ENCODE measurements at places on chromosomes 12 and 14.

DNA sequence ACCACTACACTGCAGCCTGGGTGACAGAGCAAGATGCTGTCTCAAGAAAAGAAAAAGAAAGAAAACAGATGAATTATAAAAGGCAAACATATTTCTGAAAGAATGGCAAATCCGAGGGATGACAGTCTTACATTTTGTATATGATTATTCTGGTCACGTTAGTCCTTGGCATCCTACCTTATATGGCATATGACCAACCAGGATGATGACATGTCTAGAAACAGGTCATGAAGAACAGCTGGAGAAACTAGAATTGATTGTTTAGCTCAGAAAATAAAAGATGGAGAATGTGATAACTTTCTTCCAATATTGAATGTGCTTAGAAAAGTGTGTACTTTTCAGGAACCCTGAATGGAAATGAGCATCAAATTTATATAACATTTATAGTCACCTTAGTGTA is 19.2 kb downstream of the SLC2A14 start:
- DNase-seq: no peak
- H3K27ac ChIP-seq: no peak overlapping the region
- peaks cover 19% of the 10 kb centered on the region for H3K4me1 ChIP-seq
- no peaks in the 10 kb centered on the region for H3K27me3 ChIP-seq

DNA sequence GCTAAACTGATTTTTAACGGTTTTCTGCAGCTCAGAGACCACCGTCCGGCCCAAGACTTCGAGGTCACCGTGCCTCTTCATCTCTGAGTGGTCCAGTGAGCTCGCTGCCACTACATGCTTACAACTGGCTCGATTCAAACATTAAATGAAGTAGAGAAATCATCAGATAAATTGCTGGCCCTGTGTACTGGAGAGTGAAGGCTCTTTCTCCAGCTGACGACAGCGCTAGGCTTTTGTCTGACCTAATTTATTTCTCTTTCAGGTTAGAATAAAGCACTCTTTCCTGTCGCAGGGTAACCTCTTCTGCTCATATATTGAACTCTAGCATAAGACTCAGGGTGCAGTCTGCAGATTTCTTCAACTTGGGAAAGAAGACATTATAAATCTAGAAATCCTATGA is 6.4 kb downstream of the BCL11B start:
- no peak overlapping the region for H3K27ac ChIP-seq
- H3K36me3 ChIP-seq: no peaks in the 10 kb centered on the region
- DNase-seq: no peak
- peaks cover 80% of the 10 kb centered on the region for H3K4me1 ChIP-seq
- H3K27me3 ChIP-seq: peaks cover 4% of the 10 kb centered on the region
- no peak overlapping the region for H3K4me3 ChIP-seq

GRCh38 chr12:110530511-110530910 is 28.4 kb downstream of the RAD9B start:
- H3K27ac ChIP-seq: no peak overlapping the region
- no peak overlapping the region for H3K4me3 ChIP-seq
- DNase-seq: no peak
- no peaks in the 10 kb centered on the region for H3K27me3 ChIP-seq

DNA sequence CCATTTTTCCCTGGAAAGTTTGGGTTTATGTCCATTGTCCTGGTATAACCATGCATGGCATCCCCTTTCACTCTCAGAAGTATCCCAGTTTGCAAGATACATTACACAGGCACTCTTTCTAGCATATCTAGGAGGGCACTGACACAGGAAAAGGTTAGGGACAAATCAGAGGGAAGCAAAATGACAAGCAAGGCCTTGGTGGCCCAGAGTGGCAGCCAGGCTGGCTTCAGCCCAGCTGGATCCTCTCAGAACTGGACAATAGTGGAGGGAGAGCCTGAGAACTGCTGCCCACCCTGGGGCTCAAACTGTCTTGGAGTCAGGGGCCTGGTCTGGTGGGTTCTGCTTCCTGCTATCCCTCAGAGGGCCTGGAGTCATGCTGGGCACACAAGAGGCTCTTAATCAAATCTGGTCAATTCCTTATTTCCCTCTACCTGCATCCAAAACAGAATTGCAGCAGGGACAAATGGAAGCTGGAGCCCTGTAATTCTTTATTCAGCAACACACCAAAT is 2.6 kb downstream of the VDR start:
- no peaks in the 10 kb centered on the region for H3K36me3 ChIP-seq
- no peak overlapping the region for H3K4me3 ChIP-seq
- H3K4me1 ChIP-seq: peaks cover 10% of the 10 kb centered on the region
- peaks cover 46% of the 10 kb centered on the region for H3K27me3 ChIP-seq
- no peak overlapping the region for H3K27ac ChIP-seq

GRCh38 chr14:104117341-104118005 is 20.9 kb upstream of the KIF26A start:
- peak overlapping the region; percentile 59 for H3K4me3 ChIP-seq
- H3K4me1 ChIP-seq: no peaks in the 10 kb centered on the region
- no peaks in the 10 kb centered on the region for H3K36me3 ChIP-seq
- H3K27me3 ChIP-seq: peaks cover 36% of the 10 kb centered on the region
- H3K27ac ChIP-seq: no peak overlapping the region

DNA sequence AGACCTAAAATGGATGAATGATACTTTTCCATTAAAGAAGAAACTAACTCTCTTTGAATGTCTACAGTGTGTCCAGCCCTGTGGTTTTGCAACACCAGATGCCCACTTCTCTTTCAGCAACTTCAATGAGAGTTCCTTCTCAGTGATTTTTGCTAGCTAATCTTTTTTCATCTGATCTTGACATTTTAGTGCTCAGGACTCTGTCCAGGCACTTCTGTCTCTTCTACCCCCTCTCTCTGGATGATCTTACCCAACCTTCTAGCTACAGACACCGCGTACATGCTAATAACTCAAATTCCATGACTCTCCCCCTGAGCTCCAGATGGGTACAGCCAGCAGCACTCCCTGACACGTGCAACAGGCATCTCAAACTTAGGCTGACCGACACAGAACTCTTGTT is 161.1 kb upstream of the FOXN3 start:
- DNase-seq: no peak
- H3K4me1 ChIP-seq: peaks cover 46% of the 10 kb centered on the region
- no peak overlapping the region for H3K4me3 ChIP-seq
- H3K27me3 ChIP-seq: no peaks in the 10 kb centered on the region
- peaks cover 8% of the 10 kb centered on the region for H3K36me3 ChIP-seq
- H3K27ac ChIP-seq: peak overlapping the region; percentile 85

- peaks cover 4% of the 10 kb centered on the region for H3K4me1 ChIP-seq
- no peaks in the 10 kb centered on the region for H3K27me3 ChIP-seq
- H3K36me3 ChIP-seq: no peaks in the 10 kb centered on the region
- no peak overlapping the region for H3K27ac ChIP-seq
Measured at GRCh38 chr12:50640321-50640939, 123.5 kb upstream of the ATF1 start.

DNA sequence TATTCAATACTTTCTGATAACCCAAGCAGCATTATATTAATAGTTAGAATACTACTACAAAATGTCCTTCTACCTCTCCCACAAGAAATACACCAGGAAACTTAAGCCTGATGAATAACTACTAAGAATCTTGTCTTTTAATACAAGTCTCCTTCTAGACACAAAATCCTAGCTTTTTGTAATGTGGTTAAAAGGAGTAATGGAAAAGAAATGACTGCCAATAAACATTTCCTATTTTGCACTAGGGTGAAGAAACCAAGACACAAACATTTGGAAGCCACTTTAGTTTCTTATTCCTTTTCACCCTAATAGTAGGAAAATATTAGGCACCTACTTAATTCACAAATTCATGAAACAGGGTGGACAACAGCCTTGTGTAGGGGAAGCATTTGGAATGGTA is 51.3 kb upstream of the TTC7B start:
- no peak overlapping the region for H3K27ac ChIP-seq
- no peaks in the 10 kb centered on the region for H3K27me3 ChIP-seq
- no peak overlapping the region for H3K4me3 ChIP-seq
- no peak for DNase-seq

DNA sequence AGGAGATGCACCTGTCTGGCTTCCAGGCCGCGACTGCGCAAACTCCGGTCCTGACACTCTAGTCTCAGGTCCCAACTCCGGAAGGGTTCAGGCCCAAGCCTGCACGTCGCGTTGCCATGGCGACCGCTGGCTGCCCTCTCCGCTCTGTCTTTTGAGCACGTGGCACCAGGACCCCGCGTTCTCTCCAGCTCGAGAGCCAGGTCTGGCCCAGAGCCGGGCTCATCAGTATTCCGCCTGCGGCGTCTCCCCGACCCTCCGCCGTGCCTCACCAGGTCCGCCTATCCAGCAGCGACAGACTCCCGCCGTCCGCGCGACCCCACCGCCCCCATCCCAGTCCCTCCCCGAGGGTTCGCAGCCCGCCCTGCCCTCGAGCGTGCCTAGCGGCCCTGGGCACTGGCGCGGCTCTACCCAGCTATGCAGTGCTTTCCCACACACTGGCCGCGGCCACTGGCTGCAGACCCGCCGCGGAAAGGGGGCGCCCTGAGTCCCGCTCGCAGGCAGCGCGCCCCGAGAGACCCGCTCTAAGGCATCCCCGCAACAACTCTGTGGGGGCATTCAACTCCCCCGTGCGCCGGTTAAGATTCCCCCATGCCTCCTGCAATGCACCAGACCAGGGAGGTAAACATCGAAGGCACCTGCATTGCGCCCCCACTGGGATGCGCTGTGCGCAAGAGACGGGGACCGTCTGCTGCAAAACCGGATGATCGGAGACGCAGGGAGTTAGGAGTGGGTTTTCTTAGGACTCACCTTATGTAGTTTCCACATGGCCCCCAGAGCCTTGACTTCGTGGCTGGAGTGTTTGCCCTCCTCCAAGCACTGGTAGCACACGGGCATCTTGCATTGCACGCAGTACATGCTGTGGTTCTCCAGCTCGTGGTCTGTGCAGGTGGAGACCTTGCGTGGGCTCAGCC is 1.3 kb downstream of the TRIM9 start:
- peaks cover 58% of the 10 kb centered on the region for H3K27me3 ChIP-seq
- DNase-seq: peak; percentile 78
- no peaks in the 10 kb centered on the region for H3K36me3 ChIP-seq
- H3K4me3 ChIP-seq: peak overlapping the region; percentile 79
- no peak overlapping the region for H3K27ac ChIP-seq

- no peaks in the 10 kb centered on the region for H3K36me3 ChIP-seq
- no peaks in the 10 kb centered on the region for H3K27me3 ChIP-seq
- no peak overlapping the region for H3K27ac ChIP-seq
- 0 out of 2 replicates have a peak, but pooled peaks cover 6% of the 10 kb centered on the region for H3K4me1 ChIP-seq
Measured at GRCh38 chr14:101475456-101476257, 85.6 kb upstream of the DIO3 start.

DNA sequence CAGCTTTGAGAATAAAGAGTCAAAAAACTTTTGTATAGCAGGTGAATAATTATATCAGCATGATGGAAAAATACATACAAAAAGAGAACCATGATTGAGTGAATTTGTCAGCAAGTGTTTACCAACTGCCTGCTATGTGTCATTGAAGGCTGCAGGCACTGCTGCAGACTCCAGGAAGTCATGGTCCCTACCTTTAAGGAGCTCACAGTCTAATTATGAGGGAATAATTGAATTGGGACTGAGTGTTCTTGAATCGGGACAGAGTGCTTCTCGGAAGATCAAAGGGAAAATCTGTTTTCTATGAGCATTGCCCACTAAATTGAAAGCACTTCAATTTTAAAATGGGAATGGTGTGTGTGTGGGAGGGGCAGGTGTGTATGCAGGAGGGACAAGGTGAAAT is 9.5 kb downstream of the OR10AD1 start:
- peaks cover 8% of the 10 kb centered on the region for H3K4me1 ChIP-seq
- DNase-seq: no peak
- peaks cover 26% of the 10 kb centered on the region for H3K27me3 ChIP-seq

DNA sequence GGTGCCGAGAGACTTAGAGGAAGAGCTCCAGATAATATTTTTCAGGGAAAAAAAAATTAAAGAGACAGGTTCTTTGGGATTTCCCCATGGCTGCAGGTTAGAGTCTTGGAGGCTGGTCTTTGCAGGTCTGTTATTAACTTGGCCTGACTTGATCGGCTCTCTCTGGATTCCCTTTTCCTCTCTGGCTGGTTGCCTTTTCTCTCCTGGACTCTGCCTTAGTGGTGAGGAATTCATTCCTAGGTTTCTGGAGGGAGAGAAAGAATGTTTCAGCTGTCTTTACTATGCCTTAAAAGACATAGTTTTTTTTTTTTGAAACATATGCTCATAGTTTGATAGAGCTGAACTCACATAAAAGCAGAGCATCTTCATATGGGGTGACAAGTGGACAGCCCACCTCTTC is 336.3 kb downstream of the BMP4 start:
- no peaks in the 10 kb centered on the region for H3K27me3 ChIP-seq
- H3K36me3 ChIP-seq: no peaks in the 10 kb centered on the region
- no peaks in the 10 kb centered on the region for H3K4me1 ChIP-seq
- no peak for DNase-seq

DNA sequence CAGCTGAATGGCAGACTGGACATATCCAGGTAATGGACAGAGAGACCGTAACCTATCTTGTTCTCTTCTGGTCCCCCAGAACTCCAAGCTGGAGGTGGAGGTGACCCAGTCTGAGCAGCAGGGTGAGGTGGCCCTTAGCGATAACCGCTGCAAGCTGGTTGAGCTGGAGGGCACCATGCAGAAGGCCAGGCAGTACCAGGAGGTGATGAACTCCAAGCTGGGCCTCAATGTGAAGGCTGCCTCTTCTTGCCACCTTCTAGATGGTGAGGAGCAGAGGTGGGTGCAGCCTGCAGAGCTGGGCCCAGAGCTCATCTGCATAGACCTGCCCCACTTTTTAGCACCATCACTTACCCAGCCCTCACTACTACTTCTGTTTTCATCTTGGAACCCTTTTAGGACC is 7.2 kb upstream of the KRT86 start:
- no peak for DNase-seq
- no peaks in the 10 kb centered on the region for H3K36me3 ChIP-seq
- no peak overlapping the region for H3K27ac ChIP-seq
- H3K4me3 ChIP-seq: no peak overlapping the region

GRCh38 chr12:386651-387050 is 2.5 kb downstream of the KDM5A start:
- H3K4me3 ChIP-seq: no peak overlapping the region
- H3K27ac ChIP-seq: no peak overlapping the region
- no peak for DNase-seq

DNA sequence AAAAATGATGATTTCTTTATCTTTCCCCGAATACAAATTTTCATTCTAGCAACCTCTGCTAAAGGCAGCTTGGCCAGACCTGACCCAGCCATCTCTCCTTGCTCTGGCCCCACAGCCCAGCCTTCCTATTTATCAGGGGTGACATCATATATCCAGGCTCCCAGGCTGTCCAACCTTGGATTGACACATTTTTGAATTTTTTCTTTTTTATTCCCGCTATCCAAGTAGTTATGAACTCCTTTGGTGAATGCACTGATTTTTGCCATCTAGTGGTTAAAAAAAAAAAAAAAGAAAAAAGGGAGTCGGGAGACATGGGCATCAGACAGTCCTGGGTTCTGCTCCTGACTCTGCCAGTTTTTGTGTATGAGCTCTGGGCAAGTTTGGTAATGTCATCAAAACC is 120.5 kb downstream of the PTPN11 start:
- no peak for DNase-seq
- no peak overlapping the region for H3K4me3 ChIP-seq
- no peaks in the 10 kb centered on the region for H3K36me3 ChIP-seq
- H3K27me3 ChIP-seq: no peaks in the 10 kb centered on the region
- H3K4me1 ChIP-seq: peaks cover 7% of the 10 kb centered on the region
- H3K27ac ChIP-seq: no peak overlapping the region

GRCh38 chr12:57545809-57546437 is 1.1 kb downstream of the DCTN2 start:
- peak; percentile 52 for DNase-seq
- peak overlapping the region; percentile 96 for H3K4me3 ChIP-seq
- H3K36me3 ChIP-seq: peaks cover 1% of the 10 kb centered on the region
- H3K27me3 ChIP-seq: peaks cover 14% of the 10 kb centered on the region

GRCh38 chr14:31596342-31597095 is 35.3 kb downstream of the NUBPL start:
- no peak for DNase-seq
- H3K36me3 ChIP-seq: no peaks in the 10 kb centered on the region
- H3K4me3 ChIP-seq: no peak overlapping the region
- H3K27ac ChIP-seq: no peak overlapping the region
